ENCODE measurements at places on chromosomes 13 and 19.

DNA sequence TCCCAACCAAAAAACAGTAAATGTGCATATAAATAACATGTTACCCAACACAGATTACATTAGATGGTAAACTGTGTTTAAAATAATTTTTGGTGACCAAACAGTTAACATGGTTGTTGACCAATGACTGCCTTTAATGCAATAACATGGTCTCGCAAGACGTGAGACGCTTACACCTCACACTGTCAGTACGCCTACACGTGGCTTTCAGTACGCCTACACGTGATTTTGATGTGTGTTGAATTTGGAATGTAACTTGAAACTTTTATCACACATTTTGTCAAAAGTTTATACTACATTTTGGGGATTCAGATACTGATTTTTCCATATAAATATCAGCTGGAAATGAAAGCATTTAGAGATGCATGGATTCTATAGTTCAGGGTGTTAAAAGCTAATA is 32.0 kb downstream of the SLC7A9 start:
- no peak for DNase-seq

DNA sequence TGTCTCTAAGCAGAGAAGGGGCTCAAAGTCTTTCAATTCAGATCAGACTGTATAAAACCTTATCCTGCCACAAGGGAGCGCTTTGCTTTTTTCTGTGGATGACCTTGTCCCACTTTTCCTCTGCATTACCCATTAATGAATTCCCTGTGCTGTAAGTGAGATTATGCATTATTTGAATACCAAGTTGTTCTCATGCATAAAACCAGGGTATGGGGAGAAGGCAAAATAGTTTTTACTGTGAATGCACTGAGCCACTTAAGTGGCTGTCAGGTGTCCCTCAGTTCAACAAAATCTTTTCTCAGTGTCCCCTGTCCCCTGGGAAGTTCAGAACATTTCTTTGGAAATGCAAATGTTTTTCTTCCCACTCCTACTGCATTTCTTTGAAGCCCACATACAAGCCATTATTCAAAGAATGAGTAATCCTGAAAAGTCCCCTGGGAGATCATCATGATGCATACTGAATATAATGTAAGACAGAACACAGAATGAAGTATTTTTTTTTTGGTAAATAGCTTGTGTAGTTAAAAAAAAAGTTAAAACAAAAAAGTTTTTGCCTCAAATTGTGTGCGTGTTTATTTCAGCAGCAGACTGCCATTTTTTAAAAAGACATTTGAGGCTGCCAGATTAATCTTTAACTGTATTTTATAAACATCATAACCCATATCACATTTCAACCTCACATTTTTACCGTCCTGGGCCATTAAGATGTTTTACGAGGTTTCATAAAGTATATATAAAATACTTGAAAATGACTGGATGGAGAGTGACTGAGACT is 506.7 kb upstream of the PCDH9 start:
- peak; percentile 78 for DNase-seq

DNA sequence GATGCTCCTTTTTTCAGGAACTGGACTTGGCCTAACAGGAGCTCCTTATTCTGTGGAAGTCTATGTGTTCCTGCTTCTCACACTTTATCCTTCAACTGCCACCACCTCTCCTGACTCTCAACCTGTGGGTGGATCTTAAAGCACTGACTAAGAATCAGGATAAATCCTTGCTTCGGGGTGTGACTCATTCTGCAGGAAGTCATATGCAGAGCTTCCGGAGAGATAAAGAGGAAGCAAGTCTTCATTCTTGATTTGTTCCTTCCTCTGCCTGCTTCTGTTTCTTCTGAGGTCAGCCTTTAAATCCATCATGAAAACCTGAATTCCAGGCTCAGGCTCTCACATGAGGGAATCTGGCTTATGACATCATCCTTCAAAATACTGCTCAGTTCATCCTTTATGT is 137.1 kb upstream of the ATXN8OS start:
- DNase-seq, result no peak

DNA sequence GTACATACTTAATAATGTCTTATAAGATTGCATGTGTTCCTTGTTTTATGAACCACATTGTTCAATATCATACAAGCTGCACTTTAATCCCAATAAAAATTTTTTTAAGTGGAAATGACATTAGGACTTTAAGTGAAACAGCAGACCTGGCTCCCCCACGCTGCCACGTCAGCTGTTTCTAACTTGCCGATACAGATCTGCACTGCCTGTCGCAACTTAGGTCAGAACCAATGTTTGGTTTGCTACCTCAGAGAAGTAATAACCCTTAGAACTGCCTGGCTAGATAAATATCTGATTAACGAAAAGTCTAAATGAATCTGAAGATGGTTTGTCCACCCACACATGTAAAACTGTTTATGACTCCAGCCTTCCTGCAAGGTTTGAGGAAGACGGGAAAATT is 327.5 kb upstream of the DACH1 start:
- DNase-seq, result peak; percentile 60

DNA sequence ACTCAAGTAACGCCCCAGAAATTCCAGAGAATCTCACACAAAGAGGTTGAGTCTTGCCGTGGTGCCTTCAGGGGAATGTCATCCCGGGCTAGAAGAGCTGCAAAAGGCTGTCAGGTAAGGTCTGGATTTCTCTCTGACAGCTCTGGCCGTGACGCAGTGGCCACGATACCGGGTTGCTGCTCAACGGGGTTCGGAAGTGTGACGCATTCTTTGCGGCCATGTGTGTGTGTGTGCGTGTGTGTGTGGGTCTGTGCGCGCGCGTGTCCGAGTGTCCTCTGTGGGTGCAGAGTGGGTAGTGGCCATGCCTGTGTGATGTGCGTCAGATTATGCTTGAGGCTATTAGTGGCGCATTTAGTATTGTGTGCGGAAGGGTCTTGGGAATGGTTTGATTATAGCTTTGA is 306 bp downstream of the ZNF540 start:
- DNase-seq, result no peak

DNA sequence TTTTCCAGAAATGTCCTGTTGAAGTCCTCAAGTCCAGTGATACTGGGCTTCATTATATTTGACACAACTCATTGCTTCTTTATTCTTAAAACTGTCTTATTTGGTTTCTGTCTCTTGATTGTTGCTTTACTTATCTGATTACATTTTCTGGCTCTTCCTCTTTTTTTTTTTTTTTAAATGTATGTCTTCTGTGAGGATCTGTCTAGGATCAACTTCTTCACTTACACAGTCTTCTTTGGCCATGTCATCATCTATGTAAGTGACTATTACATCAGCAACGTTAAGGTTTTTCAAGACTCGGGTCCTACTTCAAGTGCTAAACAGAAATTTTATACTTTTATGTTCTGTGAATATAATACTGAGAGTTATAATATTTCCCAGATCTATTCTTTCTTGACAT is 162.1 kb downstream of the PDS5B start:
- DNase-seq, result no peak

- DNase-seq, result no peak
These were observed 34.8 kb upstream of the DPRX start for GRCh38 chr19:53597023-53597422.

GRCh38 chr13:27339299-27339698 is 68.7 kb downstream of the RASL11A start:
- DNase-seq, result peak; percentile 65

- DNase-seq, result no peak
These were observed 163.7 kb downstream of the KLF12 start for GRCh38 chr13:73970421-73971055.

- DNase-seq, result no peak
These were observed 2.4 kb downstream of the BTBD2 start for GRCh38 chr19:2012941-2013682.

- no peak for DNase-seq
These were observed 94.5 kb upstream of the GPR12 start for GRCh38 chr13:26855071-26855470.

GRCh38 chr13:71752775-71753513 is 114.1 kb downstream of the DACH1 start:
- no peak for DNase-seq

GRCh38 chr19:8609279-8610040 is 1.1 kb downstream of the ADAMTS10 start:
- DNase-seq, result peak; percentile 53

- peak; percentile 66 for DNase-seq
These were observed 9.0 kb upstream of the ACSBG2 start for GRCh38 chr19:6126335-6126974.

DNA sequence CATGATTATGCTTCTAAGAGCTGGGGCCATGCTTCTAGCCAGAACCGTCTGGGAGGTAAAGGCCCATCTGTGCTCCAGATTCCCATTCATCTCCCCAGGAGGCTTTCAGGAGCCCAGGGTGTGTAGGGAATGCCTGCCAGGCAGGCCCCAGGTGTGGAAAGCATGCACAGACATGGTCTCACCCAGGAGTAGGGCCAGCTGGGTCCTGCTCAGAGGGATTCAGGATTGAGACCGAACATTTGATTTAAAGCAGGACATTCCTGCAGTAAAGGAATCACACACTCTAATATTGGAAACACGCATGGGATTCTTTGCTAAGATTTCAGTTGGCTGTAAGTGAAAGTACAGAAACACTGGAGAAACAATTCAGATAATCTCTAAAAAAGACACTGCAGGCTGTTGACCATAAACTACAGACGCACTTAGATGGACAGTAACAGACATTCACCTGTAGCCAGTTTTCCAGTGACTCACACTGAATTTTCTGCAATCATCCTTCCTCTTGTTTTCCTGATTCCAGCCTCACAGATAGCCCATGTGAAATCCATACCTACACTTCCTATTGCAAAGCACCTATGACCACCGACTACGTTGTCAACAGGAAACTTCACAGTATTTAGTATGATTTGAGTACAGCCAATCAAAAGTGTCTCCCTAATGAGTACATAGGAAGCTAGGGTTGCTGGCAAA is 257.8 kb downstream of the TBC1D4 start:
- no peak for DNase-seq

- DNase-seq, result peak; percentile 41
These were observed 693 bp downstream of the XPO4 start for GRCh38 chr13:20901668-20902437.

Data from HEK293T (cell line).